ENCODE measurements at places on chromosomes 16 and 17.
A peak's percentile ranks its signal among the peaks of the same experiment; 100 is the strongest.

DNA sequence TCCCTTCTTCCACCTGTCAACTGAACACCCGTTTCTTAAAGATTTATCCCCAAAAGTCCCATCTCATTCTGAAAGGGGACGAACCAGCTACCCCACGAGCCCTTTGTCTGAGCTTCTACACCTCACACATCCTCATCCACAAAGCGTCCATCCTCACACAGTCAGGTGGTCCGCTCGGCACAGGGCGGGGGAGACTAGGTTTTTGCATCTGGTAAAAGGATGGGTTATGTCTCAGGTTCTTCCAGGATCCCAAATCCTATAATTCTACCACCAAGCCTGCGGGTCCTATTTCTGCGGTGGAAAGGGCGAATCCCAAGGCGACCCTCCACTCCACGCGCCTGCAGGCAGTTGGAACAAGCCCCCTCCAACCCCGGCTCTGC, 458 bp downstream of the GFOD2 start:
- no peak for DNase-seq

DNA sequence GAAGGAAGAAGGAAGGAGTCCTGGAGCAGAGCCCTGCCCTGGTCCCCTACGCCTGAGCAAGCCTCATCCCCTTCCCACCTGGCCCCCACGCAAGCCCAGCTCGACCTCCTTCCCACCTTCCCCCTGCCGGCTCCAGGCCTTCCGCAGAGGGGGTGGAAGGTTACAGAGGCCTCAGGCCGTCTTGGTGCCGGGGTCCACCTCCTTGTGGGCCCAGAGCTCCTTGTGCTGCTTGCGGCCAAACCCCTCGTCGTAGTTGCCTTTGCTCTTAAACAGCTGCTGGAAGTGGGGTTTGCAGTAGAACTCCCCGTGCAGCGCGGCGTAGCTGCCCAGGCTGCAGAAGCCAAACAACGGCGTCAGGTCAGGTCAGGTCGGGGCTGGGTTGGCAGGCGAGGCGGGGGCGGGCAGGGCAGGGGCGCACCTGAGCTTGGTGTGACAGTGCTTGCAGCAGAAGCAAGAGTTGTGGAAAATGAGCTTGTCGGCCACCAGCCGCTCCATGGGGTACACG, 1.5 kb downstream of the LIMD2 start:
- no peak for DNase-seq

DNA sequence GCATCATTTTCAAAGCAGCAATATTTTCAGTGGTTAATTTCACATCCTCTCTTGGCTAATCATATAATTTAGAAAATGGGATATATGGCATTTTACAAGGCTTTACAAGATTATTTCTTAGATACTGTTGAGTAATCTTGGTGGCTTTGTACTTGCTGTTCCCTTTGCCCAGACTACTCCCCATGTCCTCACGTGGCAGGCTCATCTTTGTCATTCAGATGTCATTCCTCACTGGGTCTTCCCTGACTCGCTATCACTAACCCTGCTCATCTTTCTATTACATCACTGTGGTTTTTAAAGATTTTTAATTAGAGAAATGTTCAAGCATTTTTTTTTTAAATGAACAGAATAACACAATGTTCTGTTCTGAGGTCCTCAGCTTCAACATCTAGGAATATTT, 240.0 kb upstream of the IRX5 start:
- no peak for DNase-seq

- DNase-seq = peak; percentile 84
Observed at GRCh38 chr16:66521951-66522771, 27.8 kb downstream of the TK2 start.

- no peak for DNase-seq
Observed at GRCh38 chr17:14372905-14373613, 72.2 kb downstream of the HS3ST3B1 start.

- DNase-seq = no peak
Observed at GRCh38 chr16:27204312-27204915, 1.1 kb downstream of the KDM8 start.

GRCh38 chr17:42236760-42237159, 39.4 kb downstream of the STAT5B start:
- no peak for DNase-seq

DNA sequence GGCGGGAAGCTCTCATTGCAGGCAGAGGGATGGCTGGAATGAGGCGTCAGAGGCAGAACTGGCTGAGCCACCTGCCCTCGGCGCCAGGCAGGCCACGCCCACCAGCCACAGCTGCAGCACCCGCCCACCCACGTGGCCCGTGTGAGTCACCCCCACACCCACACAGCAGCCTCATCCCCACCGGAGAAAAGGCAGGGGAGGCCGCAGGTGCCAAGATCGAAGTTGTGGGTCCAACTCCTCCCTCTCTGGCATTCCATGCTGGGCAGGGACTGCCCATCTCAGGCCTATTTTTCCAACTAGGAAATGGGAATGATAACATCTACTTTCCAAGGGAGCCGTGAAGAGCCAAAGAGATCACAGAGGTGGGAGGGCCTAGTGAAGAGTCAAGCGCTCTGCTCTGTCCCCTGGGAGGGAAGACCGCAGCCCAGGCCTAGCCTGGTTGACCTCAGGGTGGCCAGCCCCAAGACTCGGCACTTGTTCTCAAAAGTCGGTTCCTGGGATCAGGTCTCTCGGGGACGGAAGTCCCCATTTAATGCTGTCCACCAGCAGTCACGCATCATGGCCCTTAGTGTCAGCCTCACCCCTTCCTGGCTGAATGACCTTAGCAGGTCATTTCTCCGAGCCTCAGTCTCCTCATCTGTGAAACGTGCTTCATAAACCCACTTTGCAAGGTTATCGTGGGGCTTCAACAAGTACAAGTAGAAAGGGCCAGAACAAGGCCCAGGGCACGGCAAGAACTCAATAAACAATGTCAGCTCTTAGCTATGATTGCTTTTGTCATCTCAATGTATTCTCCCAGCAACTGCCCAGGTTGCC, at the start of gene TRPV3:
Gene TRPV3 (minus strand): TSS at position 45 of the 816 bp plus-strand sequence. CDS start 2,962 bp downstream, outside the sequence.
- DNase-seq = peak; percentile 11

- DNase-seq = peak; percentile 38
Observed at GRCh38 chr16:29738514-29738913, 7.3 kb downstream of the C16orf54 start.

DNA sequence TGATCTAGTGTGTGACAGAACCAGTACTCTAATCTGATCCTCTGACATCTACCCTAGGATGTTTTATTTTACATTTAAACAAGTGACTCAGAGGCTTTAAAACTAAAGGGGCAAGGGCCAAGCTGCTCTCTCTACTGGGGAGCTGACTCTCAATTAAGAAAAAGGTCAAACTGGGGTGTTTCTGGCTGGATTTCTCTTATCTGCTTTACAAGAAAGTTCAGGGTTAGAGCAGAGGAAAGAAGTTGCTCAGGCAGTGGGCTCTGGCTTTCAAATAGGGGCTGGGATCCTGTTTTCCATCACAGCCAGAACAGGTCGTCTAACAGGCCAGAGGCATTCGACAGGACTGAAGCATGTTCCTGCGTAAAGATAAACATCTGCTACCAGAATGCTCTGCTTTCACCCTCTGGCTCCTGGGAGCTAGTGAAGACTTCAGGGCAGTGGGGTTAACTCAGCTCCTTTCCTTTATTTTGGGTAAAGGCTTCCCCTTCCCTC, 8.5 kb downstream of the MMP28 start:
- DNase-seq = no peak

- DNase-seq = no peak
Observed at GRCh38 chr16:75379911-75380847, 53.1 kb downstream of the CFDP1 start.

DNA sequence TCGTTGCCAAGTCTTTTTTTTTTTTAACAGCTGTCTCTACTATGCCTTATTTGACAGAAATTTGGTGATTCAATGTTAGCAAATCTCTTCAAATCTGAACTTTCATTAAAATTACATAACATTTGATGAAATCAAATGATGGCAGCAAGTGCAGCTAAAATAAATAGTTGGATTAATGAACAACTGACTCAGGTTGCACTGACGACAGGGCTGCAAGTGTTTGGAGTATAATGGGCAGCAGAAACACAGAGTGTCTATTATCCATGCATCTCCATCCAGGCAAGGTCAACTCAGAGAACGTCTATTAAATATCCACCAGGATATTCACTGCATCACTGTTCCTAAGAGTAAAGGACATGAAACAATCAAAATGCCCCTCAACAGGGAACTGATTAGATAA, 109.8 kb downstream of the SLC39A11 start:
- no peak for DNase-seq

- DNase-seq = no peak
Observed at GRCh38 chr17:30939051-30939689, 17.4 kb downstream of the ADAP2 start.

DNA sequence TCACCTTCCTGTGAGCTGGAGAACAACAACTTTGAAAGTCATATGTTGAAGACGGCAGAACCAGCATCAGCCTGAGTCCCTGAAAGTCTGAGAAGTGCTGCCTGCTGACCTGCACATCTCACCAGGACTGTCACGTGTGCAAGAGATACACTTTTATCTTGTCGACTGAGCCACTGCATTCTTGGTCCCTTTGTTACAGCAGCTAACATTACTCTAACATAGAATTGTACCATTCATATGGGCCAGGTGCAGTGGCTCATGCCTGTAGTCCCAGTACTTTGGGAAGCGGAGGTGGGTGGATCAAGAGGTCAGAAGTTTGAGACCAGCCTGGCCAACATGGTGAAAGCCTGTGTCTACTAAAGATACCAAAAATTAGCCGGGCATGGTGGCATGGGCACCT, 40.1 kb downstream of the MARCHF10 start:
- DNase-seq = no peak

DNA sequence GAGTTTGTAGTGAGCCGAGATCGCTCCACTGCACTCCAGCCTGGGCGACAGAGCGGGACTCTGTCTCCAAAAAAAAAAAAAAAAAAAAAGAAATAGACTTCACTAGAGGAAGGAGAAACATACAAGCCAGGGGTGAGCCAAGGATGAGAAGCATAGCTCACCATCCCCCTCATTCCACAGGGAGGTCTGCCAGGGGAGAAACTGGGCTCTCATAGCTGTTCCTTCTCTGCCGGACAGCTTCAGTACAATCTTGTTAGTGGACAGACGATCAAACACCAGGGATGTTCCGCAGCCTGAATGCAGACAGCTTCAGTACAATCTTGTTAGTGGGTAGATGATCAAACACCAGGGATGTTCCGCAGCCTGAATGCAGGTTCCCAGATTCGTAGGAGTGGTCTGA, 509.6 kb downstream of the CDH13 start:
- no peak for DNase-seq

- no peak for DNase-seq
Observed at GRCh38 chr17:12789481-12790248, at the start of gene ARHGAP44. Gene ARHGAP44 (plus strand): TSS chr17:12789498. CDS start chr17:12789839, 341 bp downstream.

DNA sequence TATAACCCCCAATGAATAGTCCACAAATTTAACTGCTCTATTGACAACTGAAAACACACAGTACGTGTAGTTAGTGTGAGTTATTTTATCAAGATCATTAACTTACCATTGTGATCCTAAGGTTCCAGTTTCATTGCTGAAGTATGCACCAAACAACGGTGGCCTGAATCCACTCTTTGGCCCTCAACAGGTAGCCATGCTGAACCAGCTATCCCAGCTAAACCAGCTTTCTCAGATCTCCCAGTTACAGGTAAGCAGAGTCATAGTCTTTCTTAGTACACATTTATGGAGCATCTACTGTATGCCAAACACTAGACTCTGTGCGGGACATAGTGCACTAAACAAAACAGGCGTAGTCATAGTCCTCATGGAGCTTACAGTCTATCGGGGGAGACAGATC, 40.3 kb upstream of the SLC5A11 start:
- DNase-seq = no peak

- peak; percentile 19 for DNase-seq
Observed at GRCh38 chr17:76527430-76528111, 9.9 kb downstream of the CYGB start.

- DNase-seq = no peak
Observed at GRCh38 chr17:9696279-9697044, 51.1 kb downstream of the USP43 start.

GRCh38 chr17:45146890-45147580, 1.2 kb upstream of the HEXIM1 start:
- no peak for DNase-seq

- no peak for DNase-seq
Observed at GRCh38 chr16:17467923-17468540, 2.7 kb downstream of the XYLT1 start.

- DNase-seq = no peak
Observed at GRCh38 chr16:54048586-54049495, 237.7 kb downstream of the IRX3 start.

DNA sequence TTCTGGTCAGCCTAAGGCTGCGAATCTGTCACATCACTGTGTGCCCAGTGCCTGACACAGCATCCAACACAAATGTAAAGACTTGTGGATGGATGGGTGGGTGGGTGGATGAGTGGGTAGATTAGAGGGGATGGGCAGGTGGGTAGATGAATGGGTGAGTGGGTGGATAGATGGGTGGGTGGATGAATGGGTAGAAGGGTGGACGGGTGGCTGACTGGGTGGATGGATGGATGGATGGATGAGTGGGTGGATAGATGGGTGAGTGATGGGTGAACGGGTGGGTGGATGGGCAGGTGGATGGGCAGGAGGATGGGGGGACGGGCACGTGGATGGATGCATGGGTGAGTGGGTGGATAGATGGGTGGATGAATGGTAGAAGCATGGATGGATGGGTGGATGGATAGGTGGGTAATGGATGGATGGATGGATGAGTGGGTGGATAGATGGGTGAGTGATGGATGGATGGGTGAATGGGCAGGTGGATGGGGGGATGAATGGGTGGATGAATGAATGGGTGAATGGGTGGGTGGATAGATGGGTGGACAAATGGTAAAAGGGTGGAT, 31.1 kb upstream of the ZFPM1 start:
- DNase-seq = no peak

- no peak for DNase-seq
Observed at GRCh38 chr16:74033441-74033995, 263.1 kb upstream of the PSMD7 start.

DNA sequence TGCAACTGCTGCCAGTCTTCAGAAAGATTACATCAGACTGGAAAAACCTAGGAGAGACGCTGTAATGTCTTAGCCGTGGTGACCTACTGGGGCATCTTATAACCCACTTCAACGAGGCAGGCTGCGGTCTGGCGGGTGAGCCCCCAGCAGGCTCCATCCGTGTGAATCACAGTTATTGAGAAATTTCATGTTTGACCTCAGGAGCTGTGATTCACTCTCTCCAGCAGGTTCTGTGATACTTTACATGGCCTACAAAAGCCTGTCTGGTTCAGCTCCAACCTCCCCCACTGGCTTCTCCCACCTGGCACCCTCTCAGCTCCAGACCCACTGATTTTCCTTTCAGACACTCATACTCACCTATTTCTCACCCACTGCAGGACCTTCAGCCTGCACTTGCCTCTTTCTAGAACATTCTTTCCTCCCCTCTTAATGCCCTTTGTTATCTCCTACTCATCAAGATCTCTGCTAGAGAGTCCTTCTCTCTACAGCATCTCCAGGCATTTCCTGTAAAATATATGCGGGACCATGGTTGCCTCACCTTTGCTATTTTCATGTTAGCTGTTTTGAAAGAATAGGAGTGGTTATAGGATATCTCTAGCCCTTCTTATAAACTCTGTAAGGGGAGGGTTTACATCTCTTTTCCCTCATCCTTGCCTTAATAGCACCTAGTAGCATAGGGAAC, 227.9 kb downstream of the MAF start:
- DNase-seq = no peak

- DNase-seq = no peak
Observed at GRCh38 chr17:76137351-76138233, 3.5 kb downstream of the FOXJ1 start.

GRCh38 chr17:46742565-46743270, 75.8 kb downstream of the WNT3 start:
- DNase-seq = no peak

All from activated gamma-delta T cell treated with anti-CD3 and anti-CD28 coated beads, Interleukin-2, amount 50 U/mL, for 16 hours (primary cell).